ENCODE measurements at places on chromosomes 11 and 22.
A peak's percentile ranks its signal among the peaks of the same experiment; 100 is the strongest.

- no peak for DNase-seq
Measured at GRCh38 chr11:125165843-125166763, 1.6 kb downstream of the PKNOX2 start.

DNA sequence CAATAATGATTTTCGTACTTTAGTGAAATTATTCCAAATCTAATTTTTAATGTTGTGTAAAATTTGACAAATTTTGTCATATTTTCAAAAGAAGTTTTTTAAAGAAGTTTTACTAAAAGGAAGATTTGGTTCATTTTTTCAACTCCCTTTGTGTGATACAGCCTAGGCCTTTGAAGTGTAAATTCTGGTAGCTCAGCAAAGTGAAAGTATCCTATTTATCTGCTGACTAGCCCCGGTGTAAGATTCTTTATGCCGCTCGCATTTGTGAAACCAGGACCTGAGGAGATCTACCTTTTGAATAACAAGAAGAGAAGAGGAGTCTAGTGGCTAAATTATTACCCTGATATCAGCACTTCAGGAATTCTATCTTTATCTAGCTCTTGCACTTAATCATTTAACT, 177.4 kb downstream of the JRKL start:
- peak; percentile 5 for DNase-seq

DNA sequence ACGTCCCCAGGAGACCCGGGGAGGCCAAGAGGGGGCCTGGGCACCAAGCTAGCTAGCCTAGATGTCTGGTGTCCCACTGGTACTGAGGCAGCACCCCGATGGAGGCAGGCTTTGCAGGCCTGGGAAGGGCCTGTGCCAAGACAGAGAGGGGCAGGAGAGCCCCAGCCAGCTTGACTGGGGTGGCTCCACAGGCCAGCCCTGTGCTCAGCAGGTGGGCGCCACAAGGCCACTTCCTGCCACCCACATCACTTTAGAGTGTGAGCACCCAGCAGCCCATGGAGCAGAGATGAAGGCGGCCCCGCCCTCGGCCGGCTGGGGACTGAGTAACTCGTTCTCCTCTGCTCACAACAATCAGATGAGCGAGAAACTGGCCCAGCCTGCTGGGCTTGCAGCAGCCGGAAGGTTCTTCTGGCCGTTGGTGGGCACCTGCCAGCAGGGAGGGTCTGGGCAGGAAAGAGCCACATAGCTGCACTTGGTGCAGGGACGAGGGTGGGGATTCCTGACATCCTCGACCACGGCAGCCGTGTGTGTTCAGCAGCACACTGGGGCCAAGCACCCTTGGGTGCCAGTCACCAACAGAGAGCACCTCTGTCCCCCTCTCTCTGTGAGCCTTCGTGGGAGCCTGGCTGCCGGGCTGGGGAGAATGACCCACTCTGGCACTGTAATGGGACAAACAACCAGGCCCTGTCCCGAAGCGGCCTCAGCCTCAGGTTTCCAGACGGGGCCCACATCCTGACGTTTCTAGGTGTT, 7.6 kb downstream of the OSBPL5 start:
- DNase-seq, result no peak

GRCh38 chr11:96339706-96340554, 3.1 kb downstream of the MAML2 start:
- DNase-seq, result peak; percentile 54

- no peak for DNase-seq
Measured at GRCh38 chr11:10588904-10589303, 20.4 kb upstream of the LYVE1 start.

- no peak for DNase-seq
Measured at GRCh38 chr22:22446517-22446916, 62.0 kb downstream of the ZNF280B start.

DNA sequence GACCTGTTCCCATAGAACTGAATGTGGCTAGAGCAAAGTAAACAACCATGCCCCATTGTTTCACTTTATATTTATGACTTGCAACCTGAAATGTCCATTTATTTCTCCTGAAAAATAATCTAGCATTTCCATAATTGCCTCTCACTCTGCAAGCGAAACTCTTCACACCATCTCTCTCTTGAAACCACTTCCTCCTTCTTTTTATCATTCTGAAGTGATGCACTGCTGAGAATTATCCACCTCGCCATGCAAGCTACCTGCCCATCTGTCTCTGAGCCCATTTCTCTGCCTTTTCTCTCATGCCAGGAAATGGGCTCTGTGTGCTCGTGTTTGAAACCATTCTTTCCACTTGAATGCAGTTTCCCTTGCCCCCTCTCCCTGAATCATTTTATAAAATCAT, 13.5 kb downstream of the MRGPRX3 start:
- DNase-seq, result no peak

DNA sequence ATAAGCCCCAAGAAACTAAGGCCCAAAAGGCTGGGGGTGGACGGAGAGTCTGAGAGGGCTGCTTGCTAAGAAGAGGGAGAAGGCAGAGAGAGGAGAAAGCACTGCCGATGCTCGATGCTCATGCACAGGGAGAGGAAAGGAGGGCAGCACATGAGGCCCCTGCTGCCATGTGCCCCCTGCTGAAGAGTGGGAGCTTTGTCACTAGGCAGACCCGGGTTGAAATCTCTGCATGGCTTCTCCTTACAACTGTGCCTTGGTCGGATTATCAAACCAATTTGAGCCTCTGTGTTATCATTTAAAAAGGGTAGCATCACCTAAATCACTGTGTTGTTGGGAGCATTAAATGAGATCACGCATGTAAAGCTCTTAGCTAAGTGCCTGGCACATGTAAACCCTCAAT, 330.5 kb downstream of the NXPE2 start:
- no peak for DNase-seq

GRCh38 chr11:99422581-99423427, 402.1 kb downstream of the CNTN5 start:
- no peak for DNase-seq

GRCh38 chr11:74806267-74806666, 57.6 kb downstream of the RNF169 start:
- no peak for DNase-seq

DNA sequence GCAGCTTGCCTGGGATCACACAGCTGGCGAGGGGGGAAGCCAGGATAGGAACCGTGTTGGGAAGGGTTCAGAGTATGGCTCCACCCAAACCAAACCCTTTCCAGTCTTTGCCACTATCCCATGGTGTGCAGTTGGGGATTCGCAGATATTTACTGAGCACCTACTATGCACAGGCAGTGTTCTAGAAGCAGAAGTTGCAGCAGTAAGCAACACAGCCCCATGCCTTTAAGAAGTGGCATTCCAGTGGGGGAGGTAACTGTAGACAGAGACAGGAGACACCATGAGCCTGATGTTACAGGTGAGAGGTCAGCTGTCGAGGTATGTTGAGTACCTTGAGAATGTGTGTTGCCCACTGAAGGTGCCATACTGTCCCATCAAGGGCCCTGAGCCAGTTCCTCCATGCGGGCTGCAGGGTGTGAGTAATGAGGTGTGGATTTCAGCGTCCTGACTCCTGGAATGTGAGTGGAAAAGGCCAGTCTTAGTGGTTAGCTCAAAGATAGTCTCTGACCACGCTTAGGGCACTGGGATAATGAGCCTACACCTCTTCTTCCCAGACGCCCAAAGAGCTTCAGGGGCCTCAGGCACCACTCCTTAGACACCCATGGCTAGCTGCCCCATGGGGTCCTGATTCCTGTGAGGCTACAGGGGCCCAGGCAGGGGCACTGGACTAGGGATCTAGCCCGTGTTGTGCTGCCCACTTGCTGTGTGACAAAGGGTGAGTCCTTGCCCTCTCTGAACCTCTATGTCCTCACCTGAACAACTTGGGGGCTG, 71.8 kb upstream of the TP53I11 start:
- no peak for DNase-seq

DNA sequence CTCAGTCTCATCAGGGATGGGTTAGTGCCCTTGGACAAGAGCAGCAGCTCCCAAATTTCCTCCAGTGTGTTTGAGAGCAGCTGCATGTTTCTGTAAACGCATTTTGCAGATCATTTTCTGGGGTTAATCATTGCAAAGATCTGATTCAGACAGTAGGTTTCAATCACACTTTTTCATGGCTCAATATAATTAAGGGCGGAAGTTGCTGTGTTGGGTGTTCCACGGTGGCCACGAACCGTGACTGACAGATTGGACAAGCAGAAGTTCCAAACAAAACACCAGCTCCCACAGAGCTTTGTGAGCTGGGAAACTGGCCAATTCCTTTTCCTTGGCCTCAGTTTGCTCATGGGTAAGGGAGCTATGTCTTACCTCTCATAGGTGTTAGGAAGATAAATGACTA, 8.4 kb upstream of the RASSF10 start:
- no peak for DNase-seq

- no peak for DNase-seq
Measured at GRCh38 chr11:128039140-128040021, 548.0 kb downstream of the ETS1 start.

DNA sequence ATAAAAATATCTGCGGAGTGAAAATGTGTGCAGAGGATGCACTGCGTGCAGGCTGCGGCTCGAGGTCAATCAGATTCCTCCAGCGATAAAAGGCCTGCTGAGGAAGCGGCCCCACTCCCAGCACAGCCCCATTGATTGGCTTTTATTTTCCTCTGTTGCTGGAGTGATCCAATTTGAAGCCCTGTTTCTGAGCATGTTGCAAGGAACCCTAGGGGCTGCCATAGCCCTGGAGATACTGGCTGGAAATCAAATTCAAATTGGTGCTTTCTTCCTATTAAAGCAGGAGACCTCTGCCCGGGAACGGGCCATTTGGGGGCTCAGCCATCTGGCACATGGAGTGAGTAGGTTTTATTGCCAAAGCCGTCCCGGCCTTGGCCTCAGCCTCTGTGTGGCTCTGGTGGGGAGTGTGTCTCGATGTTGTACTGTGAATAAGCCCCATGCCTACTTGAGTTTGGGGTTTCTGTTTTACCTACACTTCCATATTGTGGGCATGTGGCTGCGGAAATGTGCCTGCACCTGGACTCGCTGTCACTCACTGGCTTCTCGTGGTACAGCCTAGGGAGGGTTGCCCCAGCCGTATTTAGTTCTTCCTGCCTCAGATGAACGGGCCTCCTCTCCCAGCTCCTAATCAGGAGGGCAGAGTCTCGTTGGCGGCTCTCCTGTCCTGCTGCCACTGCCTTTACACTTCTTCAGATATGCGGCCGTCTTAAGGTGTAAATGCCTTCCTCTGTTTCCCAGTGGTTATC, 25.6 kb downstream of the PARVB start:
- peak; percentile 59 for DNase-seq

DNA sequence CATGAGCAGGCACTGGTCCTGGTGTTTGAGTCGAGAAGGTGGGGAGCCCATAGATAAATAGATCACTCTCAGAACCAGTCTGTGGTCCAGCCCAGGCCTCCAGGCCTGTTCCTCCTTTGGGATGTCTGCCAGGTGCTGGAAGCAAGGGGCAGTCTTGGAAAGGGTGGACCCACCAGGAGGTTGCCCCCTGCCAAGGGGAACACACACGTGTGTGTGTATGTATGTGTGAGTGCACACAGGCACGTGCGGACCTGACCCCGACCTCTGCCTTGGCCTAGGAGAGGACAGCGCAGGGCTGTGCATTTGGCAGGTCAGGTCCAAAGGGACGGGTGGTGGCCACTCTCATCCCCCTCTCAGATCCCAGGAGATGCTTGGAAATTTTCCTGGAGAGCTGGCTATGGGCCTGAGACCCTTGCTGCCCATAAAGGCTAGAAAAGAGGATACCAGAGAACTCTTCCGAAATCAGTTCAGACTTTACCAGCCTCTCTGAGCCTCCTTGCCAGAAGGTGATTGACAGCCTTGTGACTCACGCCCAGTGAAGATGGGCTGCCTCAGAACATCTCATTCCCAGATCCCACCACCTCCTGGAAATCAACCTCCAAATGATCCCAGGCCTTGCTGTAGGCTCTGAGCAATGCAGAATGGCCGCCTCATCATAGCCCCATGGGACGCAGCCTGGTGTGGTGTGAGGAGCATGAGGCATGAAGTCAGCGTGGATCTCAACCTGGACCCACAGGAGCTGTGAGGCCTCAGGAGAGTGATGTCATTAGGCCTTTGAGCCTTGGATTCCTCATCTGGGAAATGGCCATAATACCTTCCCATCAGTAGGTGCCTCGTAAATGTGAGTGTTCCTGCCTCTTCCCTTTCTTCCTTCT, 24.0 kb upstream of the CREB3L1 start:
- no peak for DNase-seq

- no peak for DNase-seq
Measured at GRCh38 chr11:35590412-35590811, 27.8 kb upstream of the FJX1 start.

GRCh38 chr11:520428-521176, 13.6 kb upstream of the RNH1 start:
- DNase-seq, result no peak

DNA sequence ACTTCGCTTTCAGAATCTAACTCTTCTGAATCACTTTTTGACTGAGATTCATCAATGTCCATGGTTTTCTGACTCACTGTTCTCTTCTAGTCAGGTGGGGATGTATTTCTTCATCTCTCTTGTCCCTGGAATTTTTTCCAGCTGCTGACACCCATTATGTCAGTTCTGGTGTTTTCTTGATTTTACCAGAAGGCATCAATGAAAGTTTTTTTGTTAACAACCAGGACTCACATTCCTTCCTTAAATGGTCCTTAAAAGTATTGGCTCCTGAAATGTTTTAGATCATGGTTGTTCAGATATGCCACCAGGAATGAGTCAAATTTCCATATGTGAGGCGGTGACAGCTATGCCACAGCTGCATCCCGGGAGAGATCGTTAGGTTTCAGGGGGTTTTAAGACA, 12.9 kb downstream of the MICAL2 start:
- DNase-seq, result no peak

- peak; percentile 5 for DNase-seq
Measured at GRCh38 chr11:15006139-15006759, 34.1 kb upstream of the CALCA start.

GRCh38 chr11:61828629-61829407, 718 bp downstream of the FADS2 start:
- no peak for DNase-seq

DNA sequence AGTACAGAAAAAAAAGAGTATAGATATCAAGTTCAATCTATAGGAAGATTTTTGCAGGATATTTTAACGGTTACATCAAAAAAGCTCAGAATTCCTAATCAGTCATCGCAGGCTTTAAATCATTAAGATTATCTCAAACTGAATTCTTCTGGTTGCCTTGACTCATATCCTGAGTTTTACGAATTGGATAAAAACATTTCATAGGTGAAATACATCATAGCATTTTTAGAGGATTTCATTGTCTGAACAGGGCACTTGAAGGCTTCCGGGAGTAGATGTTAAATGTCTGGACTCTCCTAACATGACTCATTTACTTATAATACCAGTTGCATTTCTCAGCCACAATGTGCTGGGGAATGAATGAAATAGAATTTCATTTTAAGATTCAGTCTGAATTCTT, 2216.6 kb upstream of the RAG2 start:
- DNase-seq, result no peak

- DNase-seq, result no peak
Measured at GRCh38 chr11:123413636-123414035, 16.4 kb upstream of the GRAMD1B start.

- peak; percentile 6 for DNase-seq
Measured at GRCh38 chr11:129041611-129042018, 98.9 kb upstream of the TP53AIP1 start.

GRCh38 chr22:44386386-44387035, 73.8 kb upstream of the SHISAL1 start:
- no peak for DNase-seq

- no peak for DNase-seq
Measured at GRCh38 chr11:111633248-111633647, 31.0 kb downstream of the SIK2 start.
